ENCODE measurements at places on chromosomes 6 and 20. TPM values are rescaled to one million over a fixed set of nuclear protein-coding genes. Genes with fewer than 3 reads are reported as not detected.

Gene MUCL3
- not detected for total RNA-seq

DNA sequence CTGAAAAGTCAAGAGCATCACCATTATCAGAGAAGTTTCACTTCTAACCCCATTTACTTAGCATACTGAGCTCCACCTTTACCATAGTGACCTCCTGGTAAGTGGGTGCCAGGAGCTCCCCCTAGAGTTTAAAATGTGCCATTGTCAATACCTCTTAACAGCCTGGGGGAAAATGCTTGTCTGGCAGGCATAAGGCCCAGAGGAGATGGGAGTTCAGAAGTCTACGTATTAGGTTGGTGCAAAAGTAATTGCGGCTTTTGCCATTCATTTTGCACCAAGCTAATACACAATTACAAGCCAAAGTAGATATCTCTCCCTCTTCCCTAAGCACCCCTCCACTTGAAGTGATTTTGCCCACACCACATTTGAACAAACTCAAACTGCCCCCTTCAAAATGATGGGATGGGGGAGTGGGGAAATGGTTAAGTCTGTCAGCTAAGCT lies 919.0 kb downstream of the KIF16B start:
- DNase-seq = no peak

- no peak for DNase-seq
Observed at GRCh38 chr20:21360705-21361104, 36.6 kb downstream of the NKX2-4 start.

- DNase-seq = no peak
Observed at GRCh38 chr6:116004841-116005815, 55.6 kb downstream of the FRK start.

Gene ZFP57
- not detected for total RNA-seq

GRCh38 chr6:3328145-3328544 lies 69.4 kb downstream of the PSMG4 start:
- no peak for DNase-seq

Gene NKX2-4
- not detected for total RNA-seq

Gene VSTM2L
- total RNA-seq = 0.81 TPM

Gene ZGPAT
- 24.3 TPM for total RNA-seq

DNA sequence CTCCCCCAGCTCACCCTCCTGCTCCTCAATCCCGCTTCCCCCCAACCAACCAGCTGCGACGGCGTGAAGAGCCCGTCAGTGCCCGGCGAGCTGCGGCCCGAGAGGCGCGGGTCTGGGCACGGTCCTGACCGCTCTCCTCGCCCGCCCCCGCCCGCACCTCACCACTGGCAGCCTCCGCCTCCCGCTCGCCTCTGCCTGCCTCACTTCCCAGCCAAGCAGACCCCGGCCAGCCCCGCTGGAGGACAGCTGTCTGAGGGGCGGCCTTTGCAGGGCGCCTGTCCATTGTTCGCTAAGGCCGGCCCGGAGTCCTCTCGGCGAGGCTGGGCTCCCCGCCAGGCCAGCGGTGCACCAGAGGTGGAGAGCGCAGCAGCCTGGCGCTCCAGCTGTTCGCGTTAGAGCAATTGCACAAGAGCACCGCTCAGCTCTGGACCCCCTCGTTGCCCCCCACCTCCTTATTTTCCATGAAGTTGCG lies 1.3 kb downstream of the SOBP start:
- DNase-seq = peak; percentile 62

Gene ADAM33
- total RNA-seq = 86.6 TPM

- no peak for DNase-seq
Observed at GRCh38 chr20:48158014-48158413, 372.7 kb upstream of the SULF2 start.

DNA sequence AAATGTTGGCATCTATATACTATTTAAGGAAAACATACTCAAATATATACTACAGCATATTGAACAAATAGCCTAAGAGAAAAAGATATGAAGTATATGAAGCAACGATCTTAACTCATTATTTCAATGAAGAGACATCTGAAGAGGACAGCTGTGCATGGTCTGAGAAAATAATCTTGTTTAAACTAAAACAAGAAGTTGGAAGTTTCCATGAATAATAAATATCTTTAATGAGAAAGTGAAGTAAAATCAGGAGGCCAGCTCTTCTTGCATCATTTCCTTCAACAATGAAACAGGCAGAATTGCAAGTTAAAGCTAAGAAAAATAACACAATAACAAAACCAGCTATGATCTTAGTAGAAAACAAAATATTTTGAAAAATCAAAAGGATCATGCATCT lies 1265.4 kb upstream of the MAP3K7 start:
- no peak for DNase-seq

Gene CRISP3
- not detected for total RNA-seq

DNA sequence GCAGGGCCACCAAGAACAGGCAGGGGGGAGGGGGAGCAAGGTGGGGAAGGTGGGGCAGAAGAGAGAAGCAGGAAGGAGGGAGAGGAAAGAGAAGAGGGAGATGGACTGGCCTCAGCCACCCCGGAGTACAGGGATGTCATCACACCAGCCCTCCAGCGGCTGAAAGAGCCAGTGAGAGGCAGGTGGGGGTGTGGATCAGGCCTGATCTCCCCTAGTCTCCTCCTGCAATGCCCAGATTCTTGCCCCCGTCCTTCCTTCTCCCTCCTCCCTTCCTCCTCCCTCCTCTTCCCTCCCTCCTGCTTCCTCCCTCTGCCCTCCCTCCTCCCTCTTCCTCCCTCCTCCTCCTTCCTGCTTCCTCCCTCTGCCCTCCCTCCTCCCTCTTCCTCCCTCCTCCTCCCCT lies 61.5 kb downstream of the YTHDF1 start:
- peak; percentile 18 for DNase-seq

Gene TNFRSF6B
- 19.7 TPM for total RNA-seq

- DNase-seq = no peak
Observed at GRCh38 chr20:59728722-59729430, 124.5 kb downstream of the PHACTR3 start.

DNA sequence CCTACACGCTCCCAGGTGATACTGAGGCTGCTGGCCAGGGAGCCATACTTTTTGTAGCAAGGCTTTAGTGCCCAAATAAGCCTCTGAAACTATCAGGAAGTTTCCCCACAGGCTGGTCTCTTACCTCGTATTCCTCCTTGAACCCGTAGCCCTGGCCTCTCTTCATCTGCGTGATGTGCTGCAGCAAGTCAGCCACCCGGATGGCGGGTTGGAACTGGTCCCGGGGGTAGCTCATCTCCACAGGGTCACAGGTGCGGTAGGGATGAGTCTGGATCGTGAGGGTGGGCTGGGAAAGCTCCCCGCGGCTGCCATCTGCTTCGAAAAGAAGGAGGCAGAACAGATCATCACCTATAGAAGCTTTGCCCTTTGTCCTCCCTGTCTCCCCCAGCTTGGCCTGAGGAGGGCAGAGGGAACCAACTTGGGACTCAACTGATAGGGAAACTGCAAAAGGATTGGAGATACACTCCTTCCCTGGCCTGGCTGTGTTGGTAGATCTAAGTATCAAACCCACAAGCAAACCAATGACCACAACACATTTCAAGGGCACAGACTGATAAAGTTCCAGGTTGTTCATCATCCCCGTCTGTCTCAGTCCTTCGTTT lies 543.2 kb upstream of the CHD6 start:
- no peak for DNase-seq

- no peak for DNase-seq
Observed at GRCh38 chr20:40967700-40968099, 60.9 kb upstream of the TOP1 start.

DNA sequence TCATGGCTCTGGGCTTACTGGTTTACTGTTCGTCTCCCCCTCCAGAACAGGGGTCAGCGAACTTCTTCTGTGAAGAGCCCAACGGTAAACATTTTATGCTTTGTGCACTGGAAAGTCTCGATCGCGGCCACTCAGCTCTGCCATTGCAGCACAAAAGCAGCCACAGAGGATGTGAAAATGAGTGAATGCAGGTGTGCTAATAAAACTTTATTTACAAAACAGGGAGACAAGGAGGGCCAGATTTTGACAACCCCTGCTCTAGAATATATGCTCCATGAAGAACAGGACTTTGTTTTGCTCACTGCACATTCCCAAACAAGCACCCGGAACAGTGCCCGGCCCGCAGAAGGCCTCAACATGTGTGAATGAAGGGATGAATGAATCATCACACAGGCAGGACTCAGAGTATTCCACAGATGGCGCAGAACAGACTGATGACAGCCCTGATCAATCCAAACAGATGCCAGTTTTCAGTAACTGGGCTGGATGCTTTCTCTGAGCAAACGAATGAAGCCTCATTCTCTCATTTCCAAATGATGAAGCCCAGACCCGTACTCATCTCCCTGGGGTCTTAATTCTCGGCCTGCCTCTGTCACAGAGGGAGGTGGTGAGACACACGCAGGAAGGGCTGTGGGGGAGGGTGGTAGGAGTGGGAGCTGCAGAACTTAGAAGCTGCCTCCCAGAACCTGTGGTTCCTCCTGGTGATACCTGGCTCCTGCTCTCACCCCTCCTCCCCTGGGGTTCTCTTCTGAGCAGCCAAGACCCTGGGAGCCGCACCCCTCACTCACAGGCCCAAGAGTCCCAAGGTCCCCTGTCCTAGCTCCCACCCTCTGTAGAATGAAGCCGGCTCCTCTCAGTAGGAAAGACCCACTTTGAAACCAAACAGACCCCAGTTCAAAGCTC lies 196.4 kb downstream of the PREX1 start:
- peak; percentile 9 for DNase-seq

DNA sequence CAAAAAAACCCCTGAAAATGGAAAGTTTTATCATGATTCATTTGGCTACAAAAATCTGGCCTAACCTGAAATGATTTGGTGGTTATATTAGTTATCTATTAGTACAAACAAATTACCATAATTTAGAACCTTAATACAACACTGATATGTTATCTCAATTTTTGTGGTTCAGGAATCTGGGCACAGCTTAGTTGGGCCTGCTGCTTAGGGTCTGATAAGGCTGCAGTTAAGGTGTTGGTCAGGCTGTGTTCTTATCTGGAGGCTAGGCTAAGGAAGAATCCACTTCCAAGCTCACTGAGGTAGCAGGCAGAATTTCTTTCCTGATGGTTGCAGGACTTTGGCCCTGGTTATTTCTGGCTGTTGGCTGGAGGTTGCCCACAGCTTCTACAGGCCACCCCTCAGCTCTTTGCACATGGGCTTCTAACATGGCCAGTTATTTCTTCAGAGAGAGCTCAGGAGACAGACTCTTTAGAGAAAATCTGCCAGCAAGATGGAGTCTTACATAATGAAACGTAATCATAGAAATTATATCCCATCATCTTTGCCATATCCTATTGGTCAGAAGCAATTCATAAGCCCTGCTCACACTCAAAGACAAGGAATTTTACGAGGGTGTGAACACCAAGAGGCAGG lies 11.4 kb downstream of the TRIM38 start:
- no peak for DNase-seq

DNA sequence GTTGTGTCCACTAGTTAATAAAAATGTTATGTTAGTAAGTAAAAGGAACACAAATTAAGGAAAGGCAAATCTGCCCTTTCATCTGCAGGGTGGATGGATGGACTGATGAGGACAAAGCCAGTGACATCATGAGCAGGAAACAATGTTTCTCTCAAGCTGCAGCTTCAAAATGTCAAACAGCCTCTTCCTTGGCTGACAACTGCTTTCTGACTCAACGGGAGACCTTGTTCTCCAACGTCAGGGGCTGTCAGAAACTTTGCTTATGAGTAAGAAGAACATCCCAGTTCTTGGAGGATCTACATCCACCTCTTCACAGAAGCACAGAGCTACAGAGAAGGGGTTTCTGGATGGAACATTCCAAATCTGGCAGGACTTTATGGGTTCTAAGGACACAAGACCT lies 6.0 kb downstream of the CST2 start:
- DNase-seq = no peak

DNA sequence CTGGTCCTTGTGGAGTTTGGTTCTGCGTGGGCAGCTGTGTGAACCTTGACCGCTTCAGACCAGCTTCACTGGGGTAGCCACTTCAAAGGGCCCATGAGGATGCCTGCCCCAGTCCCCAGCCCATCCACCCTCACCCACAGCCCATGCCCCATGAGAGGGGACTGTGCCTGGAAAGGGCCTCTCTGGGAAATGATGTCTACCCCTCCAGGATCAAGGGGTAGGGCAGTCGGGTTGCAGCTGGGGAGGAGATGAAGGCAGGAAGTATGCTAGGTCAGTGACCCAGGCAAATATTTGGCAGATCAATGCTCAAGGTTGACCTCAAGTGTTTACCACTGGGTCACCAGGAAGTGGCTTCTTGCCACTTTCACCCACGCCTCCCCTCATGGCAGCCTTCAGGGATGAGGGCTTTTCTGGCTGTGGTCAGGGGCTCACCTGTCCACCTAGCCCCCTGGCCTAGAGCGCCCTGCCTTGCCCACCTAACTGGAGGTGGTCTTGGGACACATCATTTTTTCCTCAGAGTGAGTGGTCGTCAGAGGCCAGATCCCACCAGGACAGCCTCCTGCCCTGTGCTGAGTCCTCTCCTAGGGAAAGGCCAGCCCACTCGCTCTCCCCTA lies 109.5 kb downstream of the SNX5 start:
- no peak for DNase-seq

Gene CYP39A1
- 4.5 TPM for total RNA-seq

DNA sequence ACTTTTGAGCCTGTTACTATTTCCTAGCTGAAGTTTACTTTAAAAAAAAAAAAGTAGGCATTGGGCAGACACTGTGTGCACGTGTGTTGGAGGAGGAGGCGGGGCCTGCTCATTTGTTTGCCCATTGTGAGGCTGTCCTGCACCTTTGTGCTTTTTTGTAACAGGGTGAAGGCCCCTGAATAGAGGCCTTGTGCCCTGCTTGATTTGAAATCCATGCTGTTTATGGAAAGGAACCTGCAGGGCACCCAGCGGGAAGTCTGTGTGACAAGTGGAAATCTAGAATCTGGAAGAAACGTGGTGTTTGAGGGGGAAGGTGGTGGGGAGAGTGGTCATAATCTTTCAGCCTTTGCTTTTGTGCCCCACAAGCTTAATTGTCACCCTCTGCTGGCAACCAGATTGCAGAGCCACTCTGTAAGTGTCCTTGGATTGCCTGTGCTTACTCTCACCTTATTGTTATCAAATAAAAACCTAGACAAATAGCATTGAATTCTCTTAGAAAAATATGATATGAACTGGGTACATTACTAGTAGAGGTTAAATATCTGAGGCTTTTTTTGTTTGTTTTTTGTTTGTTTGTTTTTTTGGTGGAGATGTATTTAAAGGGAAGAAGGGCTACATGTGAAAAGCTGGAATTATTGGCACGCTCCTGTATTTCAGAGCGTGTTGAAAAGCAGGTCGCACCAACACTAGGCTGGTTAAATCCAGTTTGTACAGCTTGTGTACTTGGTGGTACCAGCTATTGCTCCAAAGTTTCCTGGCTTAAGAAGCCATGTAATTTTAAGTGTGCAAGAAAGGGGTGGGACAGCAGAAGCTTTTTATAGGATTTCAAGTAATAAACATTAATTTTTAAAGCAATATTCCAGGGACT lies 156.3 kb downstream of the ARID1B start:
- peak; percentile 76 for DNase-seq

- DNase-seq = no peak
Observed at GRCh38 chr20:60209048-60209447, 250.8 kb downstream of the CDH26 start.
